ENCODE measurements at places on chromosomes 7 and 10.

DNA sequence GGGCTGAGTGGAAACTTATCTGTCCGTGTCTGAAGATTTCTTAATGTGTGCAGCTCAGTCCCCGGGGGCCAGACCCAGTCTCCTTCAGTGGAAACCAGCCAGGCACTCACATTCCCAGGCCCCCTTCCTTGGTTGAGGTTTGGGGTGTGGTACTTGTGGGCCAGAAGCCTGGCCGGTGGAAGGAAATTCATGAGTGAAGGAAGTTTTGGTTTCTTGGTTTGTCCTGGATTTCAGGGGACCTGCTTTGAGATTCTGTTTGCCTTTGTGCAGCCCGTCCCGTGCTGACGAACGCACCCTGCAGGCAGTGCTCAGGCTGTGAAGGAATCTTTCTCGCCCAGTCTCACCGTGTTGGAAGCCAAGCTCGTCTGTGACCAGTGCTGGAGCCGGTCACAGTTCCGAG, 2.9 kb downstream of the INPP5A start:
- DNase-seq, result no peak

- no peak for DNase-seq
Measured at GRCh38 chr7:44218418-44219201, 17.8 kb downstream of the YKT6 start.

DNA sequence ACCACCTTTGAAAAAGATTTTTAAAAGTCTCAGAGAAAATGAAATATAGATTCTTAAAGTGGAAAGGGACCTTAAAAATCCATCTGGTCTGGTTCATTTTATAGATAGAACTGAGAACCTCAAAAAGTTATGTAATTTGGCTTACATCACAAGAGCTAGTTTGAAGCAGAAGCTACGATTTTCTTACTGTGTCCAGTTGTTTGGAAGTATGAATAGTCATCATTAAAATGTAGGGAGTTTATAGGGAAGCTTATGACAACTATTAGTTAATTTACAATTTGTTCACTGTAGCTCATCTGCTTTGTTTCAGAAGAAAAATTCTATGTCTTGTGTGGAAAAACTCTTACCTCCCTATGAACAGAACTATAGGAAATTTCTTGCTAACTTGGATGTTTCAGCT, 26.9 kb downstream of the ZEB1 start:
- DNase-seq, result no peak

GRCh38 chr7:115023219-115023618, 101.3 kb downstream of the MDFIC start:
- DNase-seq, result no peak

DNA sequence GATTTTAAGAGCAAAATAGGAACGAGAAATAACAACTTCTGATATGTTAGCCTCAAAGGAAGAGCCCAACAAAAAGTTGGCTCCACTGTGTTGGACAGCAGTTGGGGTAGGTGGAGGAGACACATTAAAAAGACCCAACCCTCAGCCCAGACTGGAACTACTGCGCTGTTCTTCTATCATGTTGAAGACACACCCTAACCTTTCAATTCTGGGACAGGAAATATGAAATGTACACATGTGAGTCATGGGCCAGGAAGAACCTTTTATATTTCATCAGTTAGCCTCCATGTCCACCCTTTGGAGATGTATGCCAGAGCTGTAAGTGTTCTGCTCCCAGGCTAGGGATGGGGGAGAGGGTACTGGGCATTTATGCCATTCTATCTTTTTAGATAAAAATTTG, 22.1 kb downstream of the CLDN12 start:
- DNase-seq, result no peak

GRCh38 chr7:76314042-76314721, 11.7 kb downstream of the HSPB1 start:
- peak; percentile 89 for DNase-seq

DNA sequence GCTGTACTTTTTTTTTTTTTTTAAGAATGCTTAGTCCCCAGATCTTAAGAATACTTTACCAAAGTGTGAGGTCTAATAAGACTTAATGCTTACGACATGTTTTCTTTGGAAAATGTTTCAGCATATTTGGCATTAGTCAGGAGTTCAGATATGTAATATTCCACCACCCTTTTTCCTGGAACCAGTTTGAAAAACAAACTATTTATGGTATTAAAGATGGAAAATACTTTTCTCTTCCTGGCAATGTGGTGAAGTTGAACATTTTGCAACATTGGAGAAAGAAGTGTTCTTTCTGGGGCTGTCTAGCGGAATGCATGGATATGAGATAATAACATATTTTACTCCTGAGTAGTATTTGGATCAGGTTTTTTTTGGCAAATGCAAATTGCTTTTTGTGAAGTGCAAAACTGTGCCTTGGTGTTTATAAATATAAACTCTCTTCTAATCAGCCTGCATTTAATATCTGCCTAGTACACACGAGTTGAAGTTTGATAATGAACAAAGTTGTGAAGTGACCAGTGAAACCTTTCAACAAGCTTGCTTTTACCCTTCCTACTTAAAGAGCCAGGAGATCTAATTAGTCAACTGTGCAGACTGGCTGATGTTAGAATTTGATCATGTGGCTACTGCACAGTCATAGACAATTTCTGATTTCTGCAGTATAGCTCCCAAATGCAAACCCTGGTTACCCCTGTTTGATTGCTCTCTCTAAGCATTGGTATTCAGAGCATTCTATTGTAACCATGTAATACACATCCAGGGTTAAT, 20.9 kb downstream of the MAP3K8 start:
- no peak for DNase-seq

- no peak for DNase-seq
Measured at GRCh38 chr10:99659868-99660366, 608 bp downstream of the ENTPD7 start.

DNA sequence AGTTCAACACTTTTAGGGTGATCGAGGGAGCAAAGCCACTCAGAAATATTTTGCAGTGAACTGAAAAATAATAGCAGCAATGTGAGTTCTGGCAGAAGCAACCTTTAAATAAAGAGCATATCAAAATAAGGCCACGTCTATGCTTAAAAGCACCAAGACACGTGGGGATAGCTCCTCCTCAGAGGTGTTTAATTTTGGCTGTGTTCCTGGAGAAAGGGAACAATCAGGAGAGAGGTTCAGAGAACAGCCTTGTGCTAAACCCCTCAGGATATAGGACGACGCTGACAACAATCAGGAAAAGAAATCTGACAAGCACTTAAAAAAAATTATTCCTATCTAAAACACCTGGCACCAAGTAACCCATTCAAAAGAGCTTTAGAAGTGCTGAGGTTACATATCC, 471.9 kb upstream of the CELF2 start:
- DNase-seq, result no peak

DNA sequence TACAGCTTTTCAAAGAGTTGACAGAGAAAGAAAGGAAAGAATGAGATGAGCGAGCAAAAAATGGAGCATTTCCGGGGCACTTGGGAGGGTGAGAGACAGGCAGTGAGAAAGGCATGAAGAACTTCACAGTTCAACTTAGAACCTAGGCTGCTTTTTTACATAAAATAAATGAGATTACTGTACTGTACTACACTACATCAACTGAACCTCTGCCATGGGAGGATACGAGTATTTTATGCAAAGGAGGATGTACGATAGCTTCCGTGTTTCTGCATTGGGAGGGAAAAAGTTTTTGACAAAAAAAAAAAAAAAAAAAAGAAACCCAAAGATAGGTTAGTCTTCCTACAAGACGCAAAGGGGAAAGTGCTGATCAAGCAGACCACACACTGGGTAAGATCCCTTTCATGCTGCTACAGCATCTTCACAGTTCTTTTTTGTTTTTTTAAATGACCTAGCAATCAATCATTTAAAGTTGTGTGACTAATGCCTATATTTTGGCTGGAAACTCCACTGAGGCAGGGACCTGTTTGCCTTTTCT, 88.0 kb downstream of the RAPGEF5 start:
- DNase-seq, result no peak

DNA sequence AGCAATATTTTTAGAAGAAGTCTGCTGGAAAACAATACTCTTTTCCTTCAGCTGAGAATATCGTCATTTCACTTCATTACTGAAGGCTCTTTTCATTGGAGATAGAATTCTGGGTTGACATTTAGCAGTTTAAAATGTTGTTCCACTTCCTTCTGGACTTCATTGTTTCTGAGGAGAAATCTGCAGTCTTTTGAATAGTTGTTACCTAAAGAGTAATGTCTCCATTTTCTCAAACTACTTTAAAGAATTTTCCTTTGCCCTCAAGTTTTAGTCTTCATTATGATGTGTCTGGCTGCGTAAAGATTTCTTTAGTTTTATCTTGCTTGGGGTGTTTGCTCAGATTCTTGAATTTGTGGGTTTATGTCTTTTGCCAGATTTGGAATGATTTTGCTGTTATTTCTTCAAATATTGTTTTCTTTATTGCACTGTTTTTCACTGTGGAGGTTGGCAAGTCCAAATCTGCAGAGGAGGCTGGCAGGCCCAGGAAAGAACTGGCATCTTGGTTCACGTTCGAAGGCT, 136.3 kb downstream of the DNAJB6 start:
- no peak for DNase-seq

DNA sequence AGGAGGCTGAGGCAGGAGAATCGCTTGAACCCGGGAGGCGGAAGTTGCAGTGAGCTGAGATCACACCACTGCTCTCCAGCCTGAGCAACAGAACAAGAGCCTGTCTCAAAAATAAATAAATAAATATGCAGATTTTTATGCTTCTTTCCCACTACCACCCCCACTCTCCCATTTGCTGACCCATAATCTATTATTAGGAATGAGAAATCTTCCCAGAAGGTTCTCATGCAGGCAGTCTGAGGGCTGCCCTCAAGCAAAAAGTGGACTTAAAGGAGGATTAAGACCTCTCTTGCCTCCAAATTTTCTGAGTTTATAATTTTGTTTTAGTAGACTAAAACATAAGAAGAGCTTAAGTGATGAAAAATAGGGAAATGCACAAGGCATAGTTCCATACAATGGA, 85.2 kb upstream of the TOMM7 start:
- no peak for DNase-seq

DNA sequence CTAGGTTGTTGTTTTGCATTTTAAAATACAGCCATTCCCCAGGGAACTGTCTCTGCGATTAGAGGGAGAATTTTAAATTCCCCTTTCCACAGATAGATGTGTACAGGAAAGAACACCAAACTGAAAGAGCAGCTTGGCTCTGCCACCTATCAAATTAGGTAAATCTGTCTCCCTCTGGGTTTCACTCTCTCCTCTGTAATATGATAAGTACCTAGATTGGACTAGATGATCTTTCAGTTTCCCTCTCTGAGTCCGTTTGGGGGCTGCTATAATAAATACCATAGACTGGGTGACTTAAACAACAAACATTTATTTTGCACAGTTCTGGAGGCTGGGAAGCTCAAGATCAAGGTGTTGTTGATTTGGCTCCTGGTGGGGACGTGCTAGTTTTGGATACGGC, 186.0 kb downstream of the KIF20B start:
- no peak for DNase-seq

DNA sequence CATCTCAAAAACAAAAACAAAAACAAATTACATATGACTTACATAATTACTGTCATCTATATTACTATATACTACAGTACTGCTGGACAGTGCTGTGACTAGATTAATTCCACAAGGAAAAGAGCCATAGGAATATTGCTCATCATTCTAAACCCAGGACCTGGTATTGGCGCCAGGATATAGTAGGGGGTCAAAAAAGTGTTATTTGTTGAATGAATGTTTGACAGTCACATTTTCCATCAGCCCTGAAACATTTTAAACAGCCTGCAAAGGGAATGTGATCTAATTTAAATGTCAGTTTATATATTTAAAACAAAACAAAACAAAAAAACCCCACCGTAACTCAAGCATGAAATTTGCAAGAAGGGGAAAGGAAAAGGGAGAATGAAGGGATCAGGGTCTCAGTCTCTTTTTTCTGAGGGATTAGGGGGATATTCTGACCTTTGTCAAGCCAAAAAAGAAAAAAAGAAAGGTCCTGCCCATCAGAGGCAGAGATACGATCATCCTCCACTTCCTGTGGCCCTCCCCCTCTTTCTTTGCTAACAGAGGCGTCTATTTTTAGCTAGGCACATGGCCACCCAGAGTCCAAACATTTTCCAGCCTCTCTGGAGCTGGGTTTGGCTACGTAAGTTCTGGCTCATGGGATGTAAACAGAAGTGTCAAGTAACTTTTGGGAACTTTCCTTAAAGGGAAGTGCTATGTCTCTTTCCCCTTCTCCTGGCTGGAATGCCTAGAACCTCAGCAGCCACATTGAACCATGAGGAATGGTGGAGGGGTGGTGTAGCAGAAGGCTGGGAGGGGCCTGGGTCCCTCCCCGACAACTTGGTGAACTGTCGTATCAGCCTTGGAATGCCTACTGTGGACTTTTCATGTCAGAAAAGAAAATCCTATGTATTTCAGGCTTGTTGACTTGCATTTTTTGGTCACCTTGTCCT, 44.6 kb upstream of the DLG5 start:
- DNase-seq, result no peak

DNA sequence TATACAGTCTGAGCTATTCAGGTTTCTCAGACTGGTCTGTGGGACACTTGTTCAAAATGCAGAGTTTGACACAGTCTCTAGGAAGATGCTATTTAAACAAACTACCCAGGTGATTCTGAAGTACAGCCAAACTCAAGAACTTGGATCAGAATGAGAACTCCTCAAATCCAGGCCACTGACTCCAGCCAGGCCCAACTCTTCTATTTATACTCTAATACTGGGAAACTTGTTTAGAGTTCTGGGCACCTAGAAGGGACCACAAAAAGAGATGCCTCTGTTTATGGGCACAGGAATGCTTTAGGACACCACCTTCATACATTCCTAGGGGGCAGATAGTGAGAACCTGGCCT, 40.1 kb upstream of the ADD3 start:
- no peak for DNase-seq

GRCh38 chr10:86798611-86799010, 42.2 kb downstream of the BMPR1A start:
- no peak for DNase-seq

GRCh38 chr7:11835260-11835659, 3.3 kb upstream of the THSD7A start:
- peak; percentile 3 for DNase-seq

All from COR-L47 (cell line).